ENCODE measurements at places on chromosomes 12 and 14.

DNA sequence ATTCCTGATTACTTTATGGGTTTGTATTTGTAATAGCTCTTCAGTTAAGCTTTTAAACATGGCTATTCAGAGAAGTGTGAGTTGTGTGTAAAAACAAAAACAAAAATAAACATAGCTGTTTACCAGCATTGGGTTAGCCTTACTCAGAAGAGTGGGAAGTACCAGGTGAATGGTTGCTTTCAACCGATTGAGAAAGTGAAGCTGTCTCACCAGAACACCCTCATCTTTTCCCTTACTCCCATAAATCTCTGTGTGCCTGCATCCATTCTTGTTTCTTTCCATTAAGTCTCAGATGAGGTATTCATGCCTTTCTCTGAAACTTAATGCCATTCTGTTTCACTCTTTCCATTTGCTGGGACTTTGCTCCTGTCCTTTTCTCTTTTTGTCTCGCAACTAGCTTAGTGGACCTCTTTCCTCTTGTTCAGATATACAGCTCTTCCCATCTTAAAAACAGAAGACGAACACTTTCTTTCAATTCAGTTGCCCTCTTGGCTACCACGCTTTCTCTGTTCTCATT is 10.7 kb downstream of the BORCS5 start:
- no peak for DNase-seq

DNA sequence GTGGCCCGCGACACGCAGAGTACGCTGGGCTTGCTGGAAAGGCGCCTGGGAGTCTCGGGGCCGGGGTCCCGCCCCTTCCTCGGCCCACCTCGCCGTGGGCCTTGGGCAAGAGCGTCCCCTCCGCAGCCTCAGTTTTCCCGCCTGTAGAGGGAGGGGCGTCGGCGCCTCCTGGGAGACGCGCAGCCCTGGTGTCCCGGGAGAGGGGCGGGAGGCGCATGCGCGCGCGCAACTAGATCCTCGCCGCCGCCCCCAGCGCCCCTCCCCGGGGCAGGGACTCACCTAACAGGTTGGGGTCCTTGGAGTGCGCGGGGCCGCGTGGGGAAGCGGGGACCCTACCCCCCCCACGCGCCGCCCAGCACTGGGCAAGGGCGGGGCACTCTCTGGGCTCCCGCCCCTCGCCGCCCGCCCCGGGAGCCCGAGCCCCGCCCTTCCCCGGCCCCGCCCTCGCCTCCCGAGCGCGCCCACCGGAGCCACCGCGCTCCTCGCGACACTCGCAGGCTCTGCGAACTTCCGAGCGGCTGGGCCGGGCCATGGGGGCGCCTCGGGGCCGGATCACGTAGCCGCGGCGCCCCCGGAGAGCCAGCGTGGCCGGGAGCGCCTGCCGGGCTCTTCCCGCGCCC is at the start of gene KIF26A:
Gene KIF26A (plus strand): TSS at position 490 of the 620 bp plus-strand sequence. CDS start 136 bp downstream, outside the sequence.
- no peak for DNase-seq

GRCh38 chr12:104064842-104065427 is 604 bp downstream of the HCFC2 start:
- DNase-seq, result no peak

DNA sequence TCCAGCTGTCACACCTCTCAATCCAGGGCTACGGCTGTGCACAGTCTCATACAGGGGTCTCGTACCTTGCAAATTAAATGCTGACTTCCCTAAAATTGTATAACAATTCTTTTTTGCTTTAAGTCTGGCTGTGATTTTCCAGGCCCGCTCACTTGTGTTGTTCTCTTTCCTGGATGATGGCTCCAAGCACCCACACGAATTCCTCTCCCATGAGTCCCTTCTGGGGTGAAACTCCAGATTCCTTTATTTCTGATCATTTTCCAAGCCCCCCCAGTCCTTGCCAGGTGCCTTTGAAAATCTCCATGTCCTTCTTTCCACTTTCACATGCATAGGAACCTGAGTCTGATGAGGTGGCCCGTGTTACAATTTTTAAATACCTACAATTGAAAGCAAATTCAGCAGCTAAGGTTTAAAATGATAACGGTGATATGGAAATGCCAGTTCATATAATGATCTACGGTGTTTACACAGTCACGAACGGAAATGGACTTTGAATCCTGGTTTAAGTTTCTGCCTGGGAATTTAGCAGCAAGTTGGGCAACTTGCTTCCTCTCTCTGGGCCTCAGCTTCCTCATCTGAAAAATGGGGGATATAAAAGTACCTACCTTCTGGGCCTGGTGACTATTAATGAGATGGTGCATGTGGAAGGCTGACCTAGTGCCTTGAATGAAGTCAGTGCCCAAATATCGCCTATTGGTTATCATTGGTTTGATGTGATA is 85.5 kb downstream of the STAB2 start:
- no peak for DNase-seq

DNA sequence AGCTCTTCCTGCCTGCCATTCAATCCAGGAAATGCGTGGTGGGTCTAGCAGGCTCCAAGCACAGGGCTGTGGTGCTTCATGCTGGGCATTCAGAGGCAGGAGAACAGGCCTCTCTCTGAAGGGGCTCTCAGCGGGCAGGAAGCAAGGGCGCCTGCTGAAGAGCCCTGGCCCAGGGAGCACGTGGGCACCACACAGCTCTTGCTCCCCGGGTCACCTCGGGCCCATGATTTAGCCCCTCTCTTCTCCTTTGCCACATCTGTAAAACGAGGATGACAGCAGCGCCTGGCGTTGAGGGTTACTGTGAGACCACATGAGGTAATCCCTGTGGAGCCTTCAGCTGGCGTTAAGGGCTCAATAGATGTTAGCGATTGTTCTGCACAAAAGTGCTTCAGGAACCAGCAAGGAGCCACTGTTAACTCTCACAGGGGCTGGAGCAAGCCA is 37.6 kb upstream of the SPTLC2 start:
- DNase-seq, result no peak

DNA sequence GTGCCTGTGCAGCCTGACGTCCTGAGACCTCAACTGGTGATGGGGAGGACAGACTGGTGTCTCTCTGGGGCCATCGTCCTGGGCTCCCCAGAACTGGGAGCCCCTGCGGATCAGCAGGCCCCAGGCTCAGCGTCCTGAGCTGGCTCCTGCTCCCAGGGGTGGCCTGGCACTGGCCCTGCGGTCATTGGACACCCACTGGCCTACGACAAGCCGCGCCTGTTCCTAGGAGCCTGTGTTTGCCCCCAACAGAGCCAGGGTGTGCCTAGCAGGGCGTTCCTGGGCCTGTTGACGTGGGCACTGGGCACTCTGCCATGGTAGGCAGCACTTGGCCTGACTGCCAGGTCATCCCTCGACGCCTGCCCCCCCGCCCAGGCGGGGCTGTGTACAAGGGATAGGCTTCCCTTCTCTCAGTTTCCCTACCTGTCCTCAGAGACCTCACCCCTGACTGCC is 8.4 kb downstream of the ADSS1 start:
- DNase-seq, result no peak

- no peak for DNase-seq
These were observed 158.8 kb upstream of the PRMT8 start for GRCh38 chr12:3332188-3332587.

- no peak for DNase-seq
These were observed 185.6 kb upstream of the NAV3 start for GRCh38 chr12:77644915-77645605.

DNA sequence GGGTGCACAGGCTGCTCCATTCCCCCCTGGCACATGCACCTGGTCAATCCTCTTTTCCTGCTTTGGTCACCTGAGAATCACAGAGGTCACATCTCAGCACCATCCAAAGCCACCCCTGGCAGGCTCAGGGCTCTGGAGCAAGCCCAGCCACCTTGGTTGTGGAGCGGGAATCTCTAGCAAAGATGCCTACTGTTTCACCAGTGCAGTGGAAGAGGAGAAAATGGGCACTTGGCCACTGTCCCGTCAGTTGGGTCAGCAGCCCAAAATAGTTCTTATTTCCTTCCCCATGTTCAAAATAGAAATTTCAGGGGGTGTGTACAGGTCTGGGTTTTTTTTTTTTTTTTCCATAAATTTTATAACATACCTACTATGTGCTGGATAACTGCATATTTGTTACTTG is 18.3 kb downstream of the RTL1 start:
- DNase-seq, result no peak

- DNase-seq, result no peak
These were observed 3.1 kb downstream of the PYGL start for GRCh38 chr14:50941151-50941550.

- no peak for DNase-seq
These were observed 663.4 kb downstream of the SLC16A7 start for GRCh38 chr12:60259225-60259624.

- DNase-seq, result no peak
These were observed 16.1 kb upstream of the TSPAN9 start for GRCh38 chr12:3061059-3061458.

GRCh38 chr12:100706033-100706432 is 88.5 kb upstream of the ANO4 start:
- no peak for DNase-seq

DNA sequence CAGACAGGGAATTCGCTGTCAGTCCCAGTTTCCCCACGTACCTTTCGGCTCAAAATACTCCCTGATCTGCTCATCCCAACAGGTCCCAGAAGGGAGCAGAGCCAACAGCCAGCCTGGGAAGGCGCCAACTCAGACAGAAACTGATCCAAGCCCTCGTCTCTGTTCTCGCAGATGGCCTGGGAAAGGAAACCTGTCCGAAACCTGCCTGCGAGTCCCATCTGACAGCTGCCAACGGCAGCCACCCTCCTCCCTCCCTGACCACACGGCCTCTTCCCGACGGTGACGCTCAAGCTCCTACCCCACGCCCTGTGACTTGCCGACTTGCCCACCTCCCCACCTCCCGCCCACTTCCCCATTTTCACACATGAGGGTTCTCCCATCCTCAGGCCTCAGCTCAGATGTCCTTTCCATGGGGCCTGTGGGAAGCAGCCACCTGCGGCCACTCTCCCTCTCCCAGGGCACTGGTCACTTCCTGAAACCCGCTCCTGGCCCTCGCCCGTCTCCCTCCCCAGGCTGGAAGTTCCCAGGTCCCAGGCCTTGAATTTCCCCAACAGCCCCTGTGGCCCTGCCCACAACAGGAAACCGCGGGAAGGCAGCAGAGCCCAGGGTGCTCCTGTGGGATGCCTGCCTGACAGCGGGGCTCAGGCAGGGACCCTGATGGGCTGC is 60.9 kb upstream of the FBRSL1 start:
- no peak for DNase-seq

DNA sequence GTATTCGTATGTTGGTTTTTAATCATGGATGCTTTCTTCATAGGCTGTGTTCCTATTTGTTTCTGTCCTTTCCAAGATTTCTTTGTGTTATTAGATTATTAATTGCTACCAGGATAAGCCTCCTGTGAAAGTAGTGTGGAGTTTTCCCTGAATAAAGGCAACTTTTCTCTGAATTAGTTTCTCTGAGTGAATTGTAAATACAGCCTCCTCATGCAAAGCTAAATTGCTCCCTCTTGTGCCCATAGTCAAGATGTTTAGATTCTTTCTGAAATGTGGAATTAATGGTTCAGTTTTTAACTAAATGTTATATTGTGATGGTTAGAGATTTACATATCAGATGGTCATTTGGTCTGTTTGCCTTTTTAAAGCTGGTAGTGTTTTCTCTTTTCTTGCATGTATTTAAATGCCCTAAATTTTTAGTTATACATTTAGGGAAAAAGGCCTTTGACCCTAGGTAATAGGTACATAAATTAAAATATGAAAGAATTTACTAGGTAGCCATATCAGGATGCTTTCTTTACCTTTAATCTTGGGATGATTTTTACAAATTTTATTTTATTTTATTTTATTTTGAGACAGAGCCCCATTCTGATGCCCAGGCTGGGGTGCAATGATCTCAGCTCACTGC is 8.9 kb downstream of the APAF1 start:
- DNase-seq, result no peak

- no peak for DNase-seq
These were observed 30.6 kb downstream of the BORCS5 start for GRCh38 chr12:12387501-12387900.

DNA sequence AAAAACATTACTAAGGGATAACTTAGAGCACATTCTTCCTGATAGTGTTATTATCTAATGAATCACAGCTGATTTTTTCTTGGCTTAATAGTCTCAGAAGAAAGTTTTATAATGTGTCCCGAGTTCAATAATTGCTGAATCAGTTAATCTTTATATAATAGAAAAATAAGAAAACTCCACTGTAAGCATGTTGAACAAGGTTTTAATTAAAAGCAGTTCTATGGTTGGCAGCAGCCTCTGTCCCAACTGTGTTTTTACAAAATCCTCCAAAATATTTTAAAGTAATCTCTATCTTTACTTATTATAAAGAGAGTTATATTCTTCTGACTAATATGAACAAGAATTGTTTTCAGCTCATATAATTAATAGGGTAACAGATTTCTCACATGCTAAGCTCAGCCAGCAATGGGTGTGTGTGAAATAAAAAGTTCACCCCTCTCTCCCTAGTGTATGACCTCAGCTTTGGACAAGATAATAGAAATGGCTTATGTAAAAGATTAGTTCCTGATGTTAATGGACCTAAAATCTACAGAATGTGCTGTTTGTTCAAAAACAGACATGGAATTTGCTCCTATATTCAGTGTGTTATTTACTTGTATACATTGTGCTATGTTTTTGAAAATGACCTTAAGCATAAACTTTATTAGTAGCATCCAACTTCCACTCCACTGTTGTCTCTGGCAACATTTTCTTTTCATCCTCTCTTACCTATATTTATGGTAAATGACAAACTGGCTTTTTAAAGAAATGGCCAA is 67.1 kb upstream of the DCN start:
- no peak for DNase-seq

- DNase-seq, result no peak
These were observed 59.7 kb upstream of the NAP1L1 start for GRCh38 chr12:76144245-76144549.

DNA sequence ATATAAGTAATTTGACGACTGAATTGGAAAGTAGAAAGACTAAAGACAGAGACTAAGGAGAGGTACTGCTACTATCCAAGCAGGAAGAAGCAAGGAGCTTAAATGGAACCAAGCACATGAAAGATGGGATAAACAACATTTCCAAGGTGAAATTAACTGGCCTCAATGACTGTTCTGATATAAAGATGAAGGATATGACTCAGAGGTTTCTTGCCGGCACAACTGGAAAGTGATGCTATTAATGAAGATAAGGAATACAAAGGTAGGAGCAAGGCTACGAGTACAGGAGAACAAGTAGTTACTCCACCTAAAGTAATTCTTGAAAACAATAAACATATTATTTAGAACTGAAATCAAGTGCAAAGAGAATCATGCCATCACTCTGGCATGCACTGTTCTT is 6.4 kb downstream of the SNX6 start:
- no peak for DNase-seq

Data from activated T-helper 9 cell treated with anti-CD3 and anti-CD28 coated beads, Interleukin-2, amount 50 U/mL, for 16 hours (primary cell).